Activated CD8-positive, alpha-beta memory T cell treated with anti-CD3 and anti-CD28 coated beads, Interleukin-2, amount 50 U/mL, for 48 hours (primary cell): ENCODE measurements at places on chromosomes 12 and 14.

DNA sequence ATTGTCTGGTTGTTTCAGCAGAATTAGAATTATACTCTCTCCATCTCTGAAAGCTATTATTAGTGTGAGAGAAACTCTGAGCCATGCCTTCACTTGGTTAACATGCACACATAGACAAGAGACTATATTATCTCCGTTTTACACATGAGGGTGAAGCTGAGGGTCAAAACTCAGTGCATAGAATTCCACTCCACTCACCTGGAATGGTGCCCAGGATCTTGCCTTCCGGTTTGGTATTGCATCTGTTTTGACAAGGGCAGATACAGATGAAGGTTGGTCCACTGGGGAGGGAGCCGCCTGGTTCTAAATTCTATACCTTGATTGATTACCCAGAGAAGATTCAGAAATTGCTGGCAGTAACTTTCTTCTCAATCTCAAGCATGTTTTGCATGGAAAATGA is 149.5 kb upstream of the PELI2 start:
- no peak for DNase-seq

- no peak for DNase-seq
Measured at GRCh38 chr14:57402173-57402852, 11.9 kb downstream of the NAA30 start.

DNA sequence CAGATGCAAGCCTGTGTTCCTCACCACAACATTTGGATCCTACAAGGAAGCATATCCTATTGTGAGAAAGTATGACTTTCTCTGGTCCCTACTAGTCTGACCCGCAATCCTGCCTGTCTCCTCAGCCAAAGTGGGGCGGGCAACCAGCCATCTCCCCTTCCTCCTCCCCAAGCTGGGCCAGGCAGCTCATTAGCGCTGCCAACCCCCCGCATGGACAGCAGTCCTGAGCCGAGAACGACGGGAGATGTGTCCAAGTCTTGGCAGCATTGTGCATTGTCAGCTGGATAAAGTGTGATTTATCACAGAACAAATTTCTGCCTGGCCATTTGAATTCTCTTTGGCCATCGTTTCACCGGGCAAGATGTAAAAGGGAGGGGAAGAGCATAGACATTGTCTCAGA is 139.4 kb downstream of the SLC15A4 start:
- DNase-seq: no peak

DNA sequence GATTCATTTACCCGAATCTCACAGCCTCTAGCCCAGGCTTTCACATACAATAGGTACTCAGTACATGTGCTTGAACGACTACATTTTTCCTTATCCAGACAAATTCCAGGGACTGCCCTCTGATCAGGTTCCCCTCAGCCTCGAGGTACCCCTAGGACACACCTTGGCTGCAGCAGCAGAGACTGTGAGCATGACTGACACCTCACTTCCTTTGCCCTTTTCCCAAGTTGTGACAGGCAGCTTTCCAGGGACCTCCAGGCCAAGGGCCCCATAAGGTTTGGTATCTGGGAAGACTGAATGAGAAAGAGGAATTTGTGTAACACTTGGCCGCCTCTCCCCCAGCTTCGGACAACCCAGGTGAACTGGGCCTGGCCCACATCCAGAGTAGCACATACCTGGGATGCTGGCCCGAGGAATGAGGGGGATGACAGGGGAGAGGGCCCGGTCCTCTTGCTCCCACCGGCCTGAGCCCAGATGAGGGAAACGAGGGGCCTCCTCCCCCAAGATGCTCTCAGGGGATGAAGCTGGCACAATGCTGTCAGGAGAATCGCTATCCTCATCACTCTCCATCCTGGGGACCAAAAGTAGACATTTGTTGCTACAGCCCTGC is 10.2 kb upstream of the PRKAG1 start:
- no peak for DNase-seq
